ENCODE measurements at places on chromosomes 16 and 17.

DNA sequence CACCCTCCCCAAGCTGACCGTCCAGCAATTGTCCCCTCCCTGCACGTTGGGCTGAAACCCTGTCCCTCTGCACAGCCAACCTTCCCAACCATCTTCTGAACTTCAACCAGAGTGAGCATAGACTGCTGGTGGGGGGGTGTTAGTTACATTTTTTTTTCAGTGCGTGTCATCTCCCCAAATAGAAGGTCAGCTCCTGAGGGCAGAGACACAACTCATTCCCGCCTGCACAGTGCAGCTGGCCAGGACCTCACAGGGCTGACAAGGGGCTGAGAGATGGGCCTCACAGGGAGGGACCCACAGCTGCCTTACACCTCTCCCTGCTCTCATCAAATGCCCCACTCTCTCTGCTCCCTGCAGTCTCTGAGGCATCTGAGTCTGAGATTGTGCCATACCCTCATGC, 8.4 kb downstream of the SRL start:
- peak; percentile 33 for DNase-seq

- DNase-seq = peak; percentile 51
Observed at GRCh38 chr16:53908731-53909130, 204.8 kb downstream of the FTO start.

GRCh38 chr17:74332017-74332650, 6.1 kb downstream of the KIF19 start:
- DNase-seq = no peak

- no peak for DNase-seq
Observed at GRCh38 chr16:63684149-63685101, 1437.4 kb downstream of the CDH11 start.

- peak; percentile 21 for DNase-seq
Observed at GRCh38 chr17:63774969-63775265, 947 bp downstream of the DDX42 start.

- no peak for DNase-seq
Observed at GRCh38 chr17:81703747-81704654, 834 bp downstream of the MRPL12 start.

GRCh38 chr17:81336930-81337325, 41.8 kb upstream of the SLC38A10 start:
- DNase-seq = no peak

DNA sequence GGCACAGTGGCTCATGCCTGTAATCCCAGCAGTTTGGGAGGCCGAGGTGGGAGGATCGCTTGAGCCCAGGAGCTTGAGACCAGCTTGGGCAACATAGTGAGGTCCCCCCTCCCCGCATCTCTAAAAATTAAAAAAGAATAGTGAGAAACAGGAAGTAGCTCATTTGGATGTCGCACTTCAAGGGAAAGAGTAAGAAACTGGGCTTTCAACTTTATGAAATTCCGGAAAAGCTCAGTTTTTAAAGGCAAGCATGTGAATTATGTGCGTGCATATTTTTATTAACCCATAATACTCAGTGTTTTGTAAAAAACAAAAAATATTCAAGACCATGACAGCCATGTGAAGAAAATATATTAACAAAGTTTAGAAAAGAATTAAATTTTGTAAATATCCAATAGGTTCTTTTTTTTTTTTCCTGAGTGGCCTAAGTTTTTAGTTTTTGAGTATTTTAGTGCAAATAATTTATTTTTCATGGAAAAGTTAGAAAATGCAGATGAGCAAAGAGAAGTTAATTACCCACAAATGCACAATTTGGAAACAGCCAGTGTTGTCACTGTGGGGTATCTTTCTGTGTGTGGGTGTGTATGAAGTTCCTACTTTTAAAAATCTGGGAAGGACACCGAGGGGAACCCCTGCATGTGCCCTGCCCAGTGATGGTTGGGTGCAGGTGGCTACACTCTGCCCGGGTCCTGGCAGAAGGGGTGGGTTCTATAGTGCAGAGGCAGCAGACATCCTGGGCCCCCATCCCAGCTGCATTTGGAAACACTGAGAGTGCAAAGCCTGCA, 40.0 kb downstream of the CIBAR2 start:
- no peak for DNase-seq

DNA sequence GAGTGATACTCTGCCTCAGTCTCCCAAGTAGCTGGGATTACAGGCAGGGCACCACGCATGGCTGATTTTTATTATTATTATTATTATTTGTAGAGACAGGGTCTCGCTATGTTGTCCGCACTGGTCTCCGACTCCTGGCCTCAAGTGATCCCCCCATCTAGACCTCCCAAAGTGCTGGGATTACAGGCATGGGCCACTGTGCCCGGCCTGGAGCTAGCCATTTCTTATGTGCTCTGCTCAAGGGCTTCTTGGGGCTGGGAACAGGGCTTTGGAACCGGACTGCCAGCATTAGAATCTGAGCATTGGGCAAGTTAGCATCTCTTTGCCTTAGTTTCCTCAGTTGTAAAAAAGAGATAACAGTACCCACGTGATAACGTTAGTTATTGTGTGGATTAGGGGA, 111.3 kb downstream of the C16orf78 start:
- no peak for DNase-seq

DNA sequence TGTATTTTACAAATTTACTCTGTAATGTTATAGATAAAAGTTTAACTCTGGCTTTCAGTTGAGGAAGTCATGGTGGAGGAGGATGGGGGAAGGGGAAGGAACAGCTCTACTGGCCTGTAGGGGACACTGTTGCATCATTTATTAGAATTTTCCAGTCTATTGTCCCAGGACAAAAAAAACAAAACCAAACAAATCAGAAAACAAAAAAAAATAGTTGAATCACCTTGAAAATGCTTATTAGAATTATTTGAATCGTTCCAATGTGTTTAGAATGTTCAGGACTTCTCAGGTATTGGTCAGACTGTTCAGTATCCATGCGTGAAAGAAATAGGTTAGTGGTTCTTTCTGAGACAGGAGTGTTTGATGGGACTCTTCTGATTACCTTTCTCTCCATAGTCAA, 242.0 kb downstream of the FTO start:
- peak; percentile 64 for DNase-seq

DNA sequence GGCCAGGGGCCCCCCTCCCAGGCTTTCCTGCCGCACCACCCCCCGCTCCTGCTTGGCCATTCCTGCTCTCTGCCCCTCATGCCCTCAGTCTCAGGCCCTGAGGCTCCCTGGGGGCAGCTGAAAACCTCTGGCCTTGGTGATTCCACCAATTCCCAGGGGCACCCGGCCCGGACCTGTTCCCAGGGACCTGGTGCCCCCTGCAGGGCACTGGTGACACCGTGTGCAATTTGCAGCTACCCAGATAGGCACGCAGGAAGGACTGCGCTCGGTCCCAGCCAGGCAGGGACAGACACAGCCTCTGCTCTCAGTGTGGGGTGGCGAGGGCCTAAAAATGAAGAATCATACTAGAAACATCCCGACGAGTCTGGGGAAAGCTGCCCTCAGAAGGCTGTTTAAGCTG, 13.4 kb downstream of the WFDC1 start:
- peak; percentile 34 for DNase-seq

DNA sequence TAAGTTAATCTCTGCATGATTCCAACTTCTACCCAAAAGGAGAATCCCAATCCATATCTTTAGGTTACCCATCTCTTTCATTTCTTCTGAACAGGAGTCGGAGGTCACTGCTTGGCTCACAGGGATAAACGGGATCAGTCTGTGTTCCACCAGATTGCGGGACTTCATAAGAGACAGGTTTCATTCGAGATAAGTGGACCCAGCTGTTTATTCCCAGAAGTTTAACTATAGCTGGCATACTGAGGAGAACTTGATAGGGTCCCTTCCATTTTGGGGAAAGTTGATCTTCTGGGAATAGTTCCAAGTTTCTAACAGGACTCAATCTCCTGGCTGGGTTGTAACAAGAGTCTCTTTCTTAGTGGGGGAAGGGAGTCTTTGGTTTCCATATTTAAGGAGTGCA, 45.4 kb upstream of the ARL4D start:
- DNase-seq = no peak

- no peak for DNase-seq
Observed at GRCh38 chr17:35745246-35745645, 7.8 kb downstream of the GAS2L2 start.

- no peak for DNase-seq
Observed at GRCh38 chr17:15947976-15948752, 3.2 kb downstream of the ADORA2B start.

DNA sequence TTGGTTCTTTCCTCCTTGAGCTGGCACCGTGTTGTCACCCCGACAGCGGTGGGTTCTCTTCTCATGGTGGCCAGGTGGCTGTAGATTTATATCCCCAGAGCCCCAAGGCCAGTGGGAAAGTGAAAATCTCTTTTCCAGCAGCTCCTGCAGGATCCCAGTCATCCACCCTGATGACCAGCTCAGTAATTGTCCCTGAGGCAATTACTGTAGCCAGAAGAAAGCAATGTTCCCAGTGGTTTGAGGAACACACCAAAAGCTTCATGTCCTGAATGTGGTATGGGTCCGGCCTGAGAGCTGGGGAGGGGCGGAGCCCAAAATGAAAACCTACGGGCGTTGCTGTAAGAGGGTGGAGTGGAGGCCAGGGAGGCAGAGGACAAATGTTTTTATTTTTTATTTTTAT, 69.0 kb downstream of the WSB1 start:
- no peak for DNase-seq

DNA sequence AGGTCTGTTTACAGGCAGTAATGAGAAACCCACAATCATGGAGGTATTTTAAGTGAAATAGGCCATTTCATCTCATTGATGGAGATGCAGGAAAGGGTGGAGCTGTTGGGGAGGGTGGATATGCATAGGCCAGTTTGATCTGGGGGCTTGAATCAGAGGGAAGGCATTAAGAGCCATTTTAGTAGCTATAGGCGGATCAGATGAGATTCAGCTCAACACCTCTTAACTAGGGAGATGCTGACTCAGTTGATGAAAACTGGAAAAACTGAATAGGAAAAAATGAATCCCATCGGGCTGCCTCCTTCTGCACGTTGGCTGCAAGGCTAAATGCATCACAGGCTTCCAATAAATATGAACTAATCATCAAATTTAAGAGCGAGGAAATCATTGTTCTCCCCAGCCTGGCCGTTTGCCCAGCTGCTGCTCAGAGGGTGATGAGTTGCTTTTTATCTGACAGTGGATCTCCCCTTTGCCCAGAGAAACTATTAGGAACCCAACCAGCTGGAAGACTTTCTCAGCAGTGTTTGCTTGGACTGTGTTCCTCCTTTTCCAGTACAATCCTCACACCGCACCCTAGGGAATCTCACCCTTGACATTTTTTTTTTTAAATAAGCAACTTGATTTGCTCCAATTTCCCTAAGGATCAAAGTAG, 149.6 kb downstream of the SOX9 start:
- peak; percentile 3 for DNase-seq

- DNase-seq = peak; percentile 66
Observed at GRCh38 chr17:12421646-12422306, 243.9 kb upstream of the MYOCD start.

- peak; percentile 95 for DNase-seq
Observed at GRCh38 chr17:77475016-77475976, 334.5 kb downstream of the SEC14L1 start.

DNA sequence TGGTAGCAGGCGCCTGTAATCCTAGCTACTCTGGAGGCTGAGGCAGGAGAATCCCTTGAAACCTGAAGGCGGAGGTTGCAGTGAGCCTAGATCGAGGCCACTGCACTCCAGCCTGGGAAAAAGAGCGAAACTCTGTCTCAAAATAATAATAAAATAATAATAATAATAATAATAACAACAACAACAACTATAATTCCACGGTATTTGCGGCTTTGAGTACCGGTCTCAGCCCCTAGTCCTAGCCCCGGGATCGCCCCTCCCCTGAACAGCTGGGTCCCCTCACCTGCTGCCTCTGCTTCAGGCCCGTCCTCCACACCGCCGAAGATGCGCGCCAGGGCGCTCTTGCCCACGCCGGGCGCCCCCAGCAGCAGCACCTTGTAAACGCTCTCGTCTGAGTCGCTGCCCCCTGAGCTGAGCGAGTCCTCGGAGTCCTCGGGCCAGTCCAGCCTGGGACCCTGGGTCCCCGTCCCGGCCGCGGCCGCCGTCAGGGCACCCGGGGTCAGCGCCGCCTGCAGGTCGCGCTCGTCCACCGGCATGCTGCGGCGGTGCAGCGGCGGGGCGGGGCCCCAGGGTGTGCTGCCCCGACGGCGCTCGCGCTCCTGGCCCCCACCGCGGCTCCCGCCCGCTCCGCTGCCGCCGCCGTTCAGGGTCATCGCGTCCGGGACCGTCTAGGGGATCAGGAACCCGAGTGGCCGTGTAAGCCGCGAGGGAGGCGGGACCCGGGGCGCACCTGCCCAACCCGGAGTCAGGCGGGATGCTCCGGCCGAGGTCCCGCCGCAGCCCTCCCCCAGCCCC, 611 bp downstream of the RRAD start:
- no peak for DNase-seq

Data from IMR-90 (cell line).